ENCODE measurements at places on chromosomes 2 and 18.

- no peak for DNase-seq
Measured at GRCh38 chr2:145841973-145842372, 1322.1 kb upstream of the ZEB2 start.

DNA sequence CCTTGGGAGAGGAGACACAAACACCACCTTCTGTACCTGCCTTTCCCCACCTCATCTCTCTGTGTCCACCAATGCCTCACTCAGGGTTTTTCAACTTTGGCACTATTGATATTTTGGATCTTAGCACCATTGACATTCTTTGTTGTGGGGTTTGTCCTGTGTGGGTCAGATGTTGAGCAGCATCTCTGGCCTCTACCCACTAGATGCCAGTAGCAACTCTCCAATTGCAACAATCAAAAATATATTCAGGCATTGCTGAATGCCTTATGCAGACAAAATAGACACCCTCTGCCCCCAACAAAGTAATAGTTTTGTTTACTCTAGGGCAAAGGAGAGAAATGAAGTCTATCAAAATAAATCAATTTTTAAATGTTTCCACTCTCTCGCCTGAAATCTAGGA, 1384.3 kb upstream of the NXPH2 start:
- DNase-seq: no peak

GRCh38 chr2:141063406-141063805, 1067.4 kb downstream of the LRP1B start:
- no peak for DNase-seq

DNA sequence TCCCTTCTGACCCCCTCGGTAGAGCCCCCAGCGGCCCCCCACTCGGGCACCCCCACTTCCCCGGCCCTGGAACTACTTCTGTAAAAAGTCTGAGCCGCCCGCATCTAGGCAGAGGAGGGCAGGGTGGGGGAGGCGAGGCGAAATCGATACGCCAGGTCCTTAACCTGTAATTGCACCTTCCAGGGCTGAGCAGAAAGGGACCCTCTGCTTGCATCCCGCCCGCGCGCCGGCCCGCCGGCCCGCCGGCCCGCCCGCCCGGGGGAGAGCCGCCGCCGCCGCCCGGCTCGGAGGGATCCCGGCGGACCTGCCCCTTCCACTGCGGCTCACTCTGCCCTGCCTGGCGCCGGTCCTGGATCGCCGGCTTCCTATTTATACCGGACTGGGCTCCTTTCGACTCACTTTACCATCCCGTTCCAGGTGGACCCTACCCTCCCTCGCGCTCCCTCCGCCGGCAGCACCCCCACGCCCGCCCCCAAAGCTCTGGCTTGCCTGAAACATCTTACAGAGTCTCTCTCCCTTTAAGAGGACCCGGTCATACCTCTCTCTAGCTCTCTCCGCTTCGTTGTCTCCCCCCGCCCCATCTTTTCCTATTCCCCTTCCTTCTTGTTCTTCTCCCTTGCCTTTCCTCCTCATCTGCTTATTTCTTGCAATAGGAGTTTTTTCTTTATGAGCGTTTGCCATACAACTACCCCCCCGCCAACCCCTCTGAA, 797 bp downstream of the KLHL14 start:
- no peak for DNase-seq

DNA sequence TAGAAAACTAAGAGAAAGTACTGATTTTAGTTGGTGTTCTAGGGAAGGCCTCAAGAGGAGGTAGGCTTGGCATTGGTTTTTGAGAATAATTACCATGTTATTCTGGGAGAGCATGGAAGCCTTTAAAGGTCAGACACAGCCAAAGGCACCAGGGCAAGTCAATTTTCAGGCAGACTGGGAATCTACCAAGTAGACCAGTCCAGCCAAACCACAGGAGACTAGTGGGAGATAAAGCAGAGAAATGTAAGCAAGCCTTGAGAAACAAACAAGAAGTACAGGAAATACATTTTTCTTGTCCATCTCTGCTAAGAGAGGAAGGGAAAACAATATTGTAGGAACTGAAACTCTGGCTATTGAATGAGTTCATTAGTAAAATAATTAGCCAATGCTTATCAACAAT, 5.5 kb upstream of the CCDC68 start:
- no peak for DNase-seq

DNA sequence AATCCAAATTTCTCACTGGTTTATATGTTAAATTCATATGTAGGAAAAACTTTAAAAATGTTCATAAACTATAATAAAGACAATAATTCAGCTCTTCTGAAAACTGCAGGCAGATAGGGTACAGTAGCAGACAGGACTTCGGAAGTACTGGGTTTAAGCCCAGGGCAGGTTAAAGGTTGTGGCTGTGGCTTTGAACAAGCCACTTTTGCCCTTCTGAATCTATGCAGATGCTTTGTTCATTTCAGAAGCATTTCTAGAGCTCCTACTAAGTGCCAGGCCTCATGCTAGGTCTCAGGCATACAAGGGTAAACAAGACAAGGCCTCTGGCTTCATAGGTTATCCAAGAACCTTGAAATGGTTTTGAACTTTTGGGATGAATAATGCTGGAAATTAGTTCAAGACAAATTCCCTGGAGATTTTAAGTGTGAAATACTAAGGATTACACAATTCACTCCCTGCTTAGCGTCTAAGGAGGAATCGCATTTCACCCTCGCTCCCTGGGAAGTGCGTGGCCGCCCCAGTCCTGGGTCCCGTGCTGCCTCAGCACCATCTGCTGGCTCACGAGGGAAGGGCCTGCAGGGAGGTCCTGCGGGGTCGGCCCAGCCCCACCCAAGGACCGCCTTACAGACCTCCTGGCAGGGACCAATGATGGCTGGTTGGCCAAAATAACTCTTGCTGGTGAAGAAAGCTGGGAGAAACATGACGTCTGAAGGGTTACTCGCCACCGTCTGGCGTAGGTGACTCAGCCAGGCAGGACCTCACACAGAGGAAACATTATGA, 67.7 kb upstream of the L3MBTL4 start:
- DNase-seq: no peak

DNA sequence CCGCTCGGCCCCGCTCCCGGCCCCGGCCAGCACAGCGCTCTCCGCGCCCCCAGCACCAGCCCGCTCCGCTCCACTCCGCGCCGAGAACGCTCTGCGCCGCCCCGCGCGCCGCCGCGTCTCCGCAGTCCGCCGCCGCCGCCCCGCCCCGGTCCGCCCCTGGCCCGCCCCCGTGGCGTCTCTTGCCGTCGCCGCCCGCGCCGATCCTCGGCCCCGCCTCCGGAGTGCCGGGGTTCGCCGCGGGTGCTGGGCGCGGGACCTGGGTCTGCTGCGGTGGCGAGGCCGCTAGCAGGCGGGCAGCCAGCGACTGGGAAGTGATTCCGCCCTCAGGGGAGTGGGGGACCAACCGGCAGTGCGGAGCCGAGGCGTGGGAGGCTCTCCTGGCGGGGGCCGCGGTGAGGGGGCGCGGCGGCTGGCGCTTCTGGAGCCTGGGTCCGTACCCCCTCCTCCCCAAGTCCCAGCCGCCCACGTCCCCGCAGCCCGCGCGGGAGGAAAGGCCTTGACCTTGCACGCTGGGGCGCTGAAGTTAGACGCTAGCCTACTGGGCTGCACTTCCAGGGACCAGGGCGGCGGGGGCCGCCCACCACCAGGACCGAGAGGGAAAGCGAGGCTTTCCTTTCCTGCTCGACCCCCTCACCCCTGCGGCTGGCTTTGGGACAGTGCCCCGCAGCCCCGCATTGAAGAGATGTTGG, at the start of gene HS6ST1:
Gene HS6ST1 (minus strand): TSS at position 93 of the 689 bp plus-strand sequence. CDS start 305 bp downstream, outside the sequence.
- DNase-seq: peak; percentile 91

DNA sequence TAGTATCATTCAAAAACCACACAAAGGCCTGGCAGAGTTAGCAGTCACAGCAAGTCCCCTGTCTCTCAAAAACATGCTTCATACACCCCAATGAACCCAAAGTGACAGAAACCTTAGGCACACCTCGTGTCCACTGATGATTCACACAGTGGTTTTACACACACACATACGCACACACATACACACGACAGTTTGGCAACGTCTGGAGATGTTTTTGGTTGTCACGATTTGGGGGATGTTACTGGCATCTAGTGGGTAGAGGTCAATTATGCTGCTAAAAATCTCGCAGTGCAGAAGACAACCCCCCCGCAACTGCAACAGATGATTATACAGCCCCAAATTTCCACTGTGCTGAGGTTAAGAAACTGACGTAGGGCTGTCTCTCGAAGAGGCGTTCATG, 72.9 kb upstream of the PARD3B start:
- DNase-seq: no peak

GRCh38 chr18:71849407-71849806, 694.7 kb downstream of the CBLN2 start:
- no peak for DNase-seq

GRCh38 chr2:170737821-170738220, 22.7 kb downstream of the SP5 start:
- DNase-seq: no peak

DNA sequence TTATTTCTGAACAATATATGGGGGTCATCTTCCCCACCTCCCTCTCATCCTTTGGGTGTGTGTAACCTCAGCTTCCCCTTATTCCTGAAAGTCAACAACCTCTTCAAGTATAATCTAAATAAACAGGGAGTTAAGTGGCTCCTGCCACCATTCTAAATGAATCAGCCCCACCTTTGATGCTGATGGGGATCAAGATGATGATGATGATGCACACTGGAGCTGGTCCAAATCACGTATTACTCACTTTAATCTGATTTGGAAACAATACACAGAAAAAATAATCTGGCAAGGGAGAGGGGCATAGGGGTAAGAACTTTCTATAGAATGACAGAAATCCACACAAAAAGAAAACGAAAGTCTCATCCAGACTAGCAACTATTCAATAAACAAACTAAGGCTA, 7.1 kb downstream of the ACVR1 start:
- DNase-seq: no peak

- DNase-seq: no peak
Measured at GRCh38 chr2:191206613-191207471, 38.4 kb upstream of the MYO1B start.

DNA sequence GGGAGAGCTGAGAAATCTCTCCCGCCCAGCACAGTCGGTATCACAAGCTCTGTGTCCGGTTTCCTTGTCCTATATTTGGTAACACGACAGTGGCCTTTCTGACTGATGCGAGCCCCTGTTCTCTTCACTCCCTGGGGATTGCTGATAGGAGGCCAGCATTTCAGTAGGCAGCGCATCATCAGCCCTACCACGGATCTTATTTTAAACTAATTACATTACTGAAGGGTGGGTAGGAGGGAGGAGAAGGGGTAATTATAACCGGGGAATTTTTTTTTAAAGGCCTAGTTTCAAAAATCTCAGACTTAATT, 125.6 kb upstream of the LGALSL start:
- DNase-seq: no peak

GRCh38 chr2:239274391-239275043, 126.3 kb downstream of the HDAC4 start:
- DNase-seq: no peak
